DMS79 (cell line): ENCODE measurements at places on chromosomes 2 and 18.

DNA sequence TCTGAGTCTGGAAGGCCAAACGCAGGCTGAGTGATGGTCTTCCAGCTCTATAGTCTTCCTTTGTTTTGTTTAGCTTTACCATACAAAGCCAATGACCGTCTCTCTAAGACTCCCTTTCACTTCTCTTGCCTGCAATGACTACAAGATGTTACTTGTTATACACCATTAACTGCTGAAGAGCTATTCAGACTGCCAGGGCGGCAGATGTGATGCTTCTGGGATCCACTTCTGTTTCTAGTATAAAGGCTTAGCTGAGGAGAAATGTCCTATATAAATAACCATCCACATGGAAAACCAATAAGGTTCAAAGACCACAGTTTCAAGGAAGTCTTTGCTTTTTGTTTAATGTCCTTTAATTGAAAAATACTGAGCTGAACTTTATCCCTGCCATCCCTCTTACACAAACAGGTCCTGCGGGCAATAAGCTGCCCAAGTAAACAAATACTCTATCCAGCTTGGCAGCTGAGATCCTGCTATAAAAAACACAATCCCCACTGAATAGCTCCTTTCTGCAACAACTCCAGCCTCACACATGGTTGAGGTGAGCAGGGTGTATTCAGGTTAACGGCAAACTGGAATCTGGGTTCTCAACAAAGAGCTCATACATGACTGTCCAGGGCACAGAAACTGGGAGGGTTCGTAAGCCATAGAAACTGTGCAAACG, 124.6 kb downstream of the VIT start:
- peak; percentile 98 for DNase-seq

GRCh38 chr2:195382186-195382585, 274.8 kb upstream of the SLC39A10 start:
- DNase-seq: no peak

DNA sequence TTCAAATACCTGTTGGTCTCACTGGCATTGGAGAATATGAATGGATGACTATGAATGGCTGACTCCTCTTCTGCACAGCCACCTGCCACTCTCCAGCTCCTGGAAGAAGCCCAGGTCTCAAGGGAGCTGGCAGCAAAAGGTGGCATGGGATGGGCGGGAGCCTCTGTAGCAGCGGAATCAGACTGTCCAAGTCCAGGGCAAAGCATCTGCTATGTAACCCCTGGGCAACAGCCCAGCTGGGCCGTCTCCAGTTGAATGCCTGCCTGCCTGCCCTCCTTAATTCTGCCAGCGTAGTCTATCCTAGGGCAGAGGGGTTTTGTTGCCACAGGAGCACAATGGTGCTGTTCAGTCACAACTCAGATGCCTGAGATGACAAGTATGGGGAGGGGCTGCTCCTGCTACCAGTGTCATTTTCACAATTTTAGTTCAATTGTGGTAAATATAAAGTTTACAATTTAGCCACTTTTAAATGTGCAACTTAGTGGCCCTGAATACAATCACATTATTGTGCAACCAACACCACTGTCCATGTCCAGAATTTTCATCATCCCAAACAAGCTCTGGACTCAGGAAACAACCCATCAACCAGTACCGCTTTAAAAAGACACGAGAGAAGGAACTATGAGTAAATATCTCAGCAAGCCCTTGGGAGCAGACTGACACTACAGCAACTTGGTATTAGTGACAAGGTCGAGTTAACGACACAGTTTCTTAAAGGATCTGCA, 115.2 kb downstream of the MYO5B start:
- DNase-seq: peak; percentile 60

GRCh38 chr2:236241181-236242056, 22.8 kb downstream of the ASB18 start:
- DNase-seq: no peak

DNA sequence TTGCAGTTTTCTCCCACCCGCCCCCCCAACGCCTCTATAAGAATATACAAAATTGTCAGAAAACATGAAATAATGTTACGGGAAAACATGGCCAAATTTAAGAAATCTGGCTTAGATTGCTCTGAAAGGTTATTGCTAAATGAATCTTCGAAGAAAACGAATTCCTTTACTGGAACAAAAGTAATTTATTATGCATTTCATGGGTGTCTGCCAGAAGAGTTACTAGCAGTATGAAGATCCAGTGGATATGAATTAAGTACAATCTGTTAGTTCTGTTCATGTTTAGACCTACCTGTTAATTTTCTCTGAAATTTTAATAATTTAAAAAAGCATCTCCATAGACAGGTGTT, 21.9 kb downstream of the GATA6 start:
- no peak for DNase-seq

GRCh38 chr2:65055422-65056214, 598 bp upstream of the CEP68 start:
- DNase-seq: no peak

GRCh38 chr2:144082327-144082726, 437.6 kb downstream of the ZEB2 start:
- no peak for DNase-seq

DNA sequence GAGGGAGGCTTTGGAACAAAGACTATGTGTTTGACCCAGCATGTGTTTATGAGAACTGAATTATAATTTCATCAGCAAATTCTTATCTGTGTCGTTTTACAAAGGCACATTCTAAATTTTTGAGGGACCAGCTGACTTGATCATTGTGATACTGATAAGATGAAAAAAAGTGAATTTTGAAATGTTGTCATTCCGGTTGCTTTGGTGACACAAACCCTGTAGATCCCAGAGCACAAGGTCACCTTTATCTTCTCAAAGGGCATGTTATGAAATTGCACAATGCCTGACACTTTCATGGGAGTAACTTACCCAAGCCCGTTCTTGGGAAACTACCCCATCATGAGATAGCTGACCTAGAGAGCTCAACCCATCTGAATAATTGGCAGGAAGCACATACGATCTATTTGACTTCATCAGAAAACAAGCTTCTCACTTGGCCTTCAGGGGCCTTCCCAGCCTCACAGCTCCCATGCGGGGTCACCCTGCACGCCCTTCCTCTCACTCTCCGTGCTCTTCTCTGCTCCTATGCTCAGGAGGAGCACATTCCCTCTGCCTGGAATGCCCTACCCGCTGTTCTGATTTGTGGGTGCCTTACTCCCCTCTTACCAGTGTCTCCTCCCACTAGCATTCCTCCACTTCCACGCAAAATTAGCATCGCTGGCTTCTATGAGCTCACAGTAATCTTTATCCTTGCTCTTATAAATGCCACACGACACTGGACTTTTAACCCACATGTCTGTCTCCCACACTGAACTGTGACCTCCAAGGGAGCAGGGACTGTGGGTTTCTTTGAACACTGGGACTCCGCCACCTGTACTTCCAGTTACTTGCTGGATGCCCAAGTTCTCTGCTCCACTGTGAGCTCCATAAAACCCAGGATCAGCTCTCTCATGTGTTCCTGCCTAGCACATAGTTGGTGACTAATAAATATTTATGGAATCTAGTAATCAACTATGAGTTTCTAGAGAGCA, 555.8 kb upstream of the ID2 start:
- no peak for DNase-seq

GRCh38 chr2:144875290-144875969, 355.5 kb upstream of the ZEB2 start:
- no peak for DNase-seq

GRCh38 chr18:71028285-71028762, 739.5 kb downstream of the SOCS6 start:
- no peak for DNase-seq

DNA sequence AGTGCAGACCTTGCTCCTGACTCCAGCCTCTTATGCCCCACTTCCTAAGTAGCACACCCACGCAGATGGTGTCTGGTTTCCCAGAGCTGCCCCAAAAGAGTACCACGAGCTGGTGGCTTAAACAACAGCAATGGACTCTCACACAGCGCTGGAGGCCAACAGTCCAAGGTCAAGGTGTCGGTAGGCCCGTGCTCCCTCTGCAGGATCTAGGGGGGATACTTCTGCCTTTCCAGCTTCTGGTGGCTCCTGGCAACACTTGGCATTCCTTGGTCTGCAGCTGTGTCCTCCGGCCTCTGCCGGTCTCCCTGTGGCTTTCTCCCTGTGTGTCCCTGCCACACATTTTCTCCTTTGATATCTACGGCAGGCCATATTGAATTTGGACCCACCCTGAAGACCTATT, 99.0 kb downstream of the TSHZ1 start:
- DNase-seq: no peak

- no peak for DNase-seq
These were observed 35.2 kb upstream of the SCN9A start for GRCh38 chr2:166410828-166411472.

- no peak for DNase-seq
These were observed at the start of gene DQX1 for GRCh38 chr2:74525717-74526648. Gene DQX1, minus strand, starts transcription at chr2:74526231. Its CDS starts 502 bp downstream, at chr2:74525729.

- no peak for DNase-seq
These were observed 13.0 kb downstream of the HDAC4 start for GRCh38 chr2:239387811-239388210.

DNA sequence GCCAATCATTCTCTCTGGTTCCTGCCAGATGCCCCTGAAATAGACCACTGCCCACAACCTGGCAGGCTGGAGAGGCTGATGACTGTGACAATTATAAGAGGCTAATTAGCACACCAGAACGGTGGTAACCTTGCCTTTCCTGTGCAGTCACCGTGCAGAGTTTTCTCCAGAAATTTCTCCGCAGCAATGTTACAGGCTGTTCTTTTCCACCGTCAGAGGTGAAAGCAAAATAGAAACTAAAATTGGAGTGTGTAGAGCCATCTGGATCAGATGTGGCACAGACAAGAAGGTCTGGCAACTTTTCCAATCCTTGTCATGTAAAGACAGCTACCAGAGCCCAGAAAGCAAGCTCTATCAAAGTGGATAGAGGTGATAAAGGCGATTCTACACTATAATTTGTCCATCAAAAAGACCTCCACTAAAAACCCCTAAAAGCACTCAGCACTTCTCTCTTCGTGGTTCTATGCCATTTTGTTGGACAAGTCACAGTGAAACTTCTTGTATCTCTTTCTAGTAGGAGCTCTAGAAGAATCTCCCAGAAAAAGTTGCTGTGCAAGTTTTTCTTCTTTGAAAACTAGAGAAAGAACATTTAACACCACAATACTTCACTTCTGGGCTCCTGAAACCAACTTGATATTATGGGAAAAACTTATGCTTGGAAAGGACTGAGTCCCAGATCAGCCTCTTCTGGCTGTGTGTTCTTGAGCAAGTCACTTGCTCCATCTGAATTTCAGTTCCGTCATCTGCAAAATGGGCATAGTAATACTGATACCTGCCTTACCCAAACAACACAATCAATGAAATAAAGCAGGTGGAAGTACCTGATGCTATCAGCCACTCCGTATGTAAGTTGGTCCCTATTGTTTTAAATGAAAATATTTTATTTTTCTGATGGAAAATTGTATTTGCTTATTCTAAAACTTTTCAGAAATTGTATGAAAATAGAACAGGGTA, 295.6 kb upstream of the DLGAP1 start:
- no peak for DNase-seq

GRCh38 chr2:8214036-8214615, 467.7 kb upstream of the ID2 start:
- no peak for DNase-seq

- DNase-seq: peak; percentile 27
These were observed 26.5 kb downstream of the OSBPL6 start for GRCh38 chr2:178220814-178221213.

DNA sequence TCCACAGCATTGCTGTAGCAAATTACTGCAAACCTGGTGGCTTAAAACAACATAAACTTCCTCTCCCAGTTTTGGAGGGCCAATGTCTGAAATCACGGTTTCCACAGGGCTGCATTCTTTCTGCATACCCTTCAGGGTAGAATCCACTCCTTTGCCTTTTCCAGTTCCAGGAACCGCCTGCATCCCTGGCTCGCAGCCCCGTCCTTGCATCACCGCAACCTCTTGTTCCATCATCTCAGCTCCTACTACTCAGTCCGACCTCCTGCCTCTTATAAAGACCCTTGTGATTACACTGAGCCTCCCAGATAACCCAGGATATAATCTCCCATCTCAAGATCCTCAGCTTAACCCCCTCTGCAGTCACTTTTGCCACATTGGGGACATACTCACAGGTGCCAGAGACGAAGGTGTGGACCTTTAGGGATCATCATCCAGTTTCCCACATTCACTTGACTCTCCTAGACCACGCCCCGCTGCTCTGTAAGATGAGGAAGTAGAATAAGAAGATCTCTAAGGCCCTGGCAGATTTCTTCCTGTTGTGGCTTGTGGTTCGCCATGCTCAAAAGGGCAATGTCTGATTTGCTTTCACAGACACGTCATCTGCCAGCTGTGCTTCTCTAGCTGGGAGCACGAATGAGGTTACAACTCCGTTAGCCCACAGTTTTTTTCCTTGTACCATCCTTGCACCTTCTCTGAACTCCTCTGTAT, 103.6 kb upstream of the AGAP1 start:
- peak; percentile 94 for DNase-seq

DNA sequence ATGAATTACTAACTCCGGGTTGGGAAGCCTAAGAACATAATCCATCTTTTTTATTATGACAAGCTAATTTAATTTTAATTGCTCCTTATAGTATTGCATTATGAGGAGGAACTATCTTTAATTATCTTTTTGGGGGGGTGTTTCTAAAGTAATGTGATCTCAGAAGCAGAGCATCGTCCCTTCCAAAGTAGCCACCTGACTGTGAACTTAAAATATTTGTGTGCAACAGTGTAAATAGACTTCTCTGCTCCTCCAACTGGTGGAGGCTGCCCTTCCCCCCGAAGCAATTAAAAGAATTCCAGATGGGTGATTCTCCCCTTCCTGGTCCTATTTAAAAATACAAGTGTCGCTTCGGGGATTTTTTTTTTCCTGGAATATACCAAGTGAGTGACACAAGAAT, 55.7 kb downstream of the TCF7L1 start:
- no peak for DNase-seq

GRCh38 chr2:7725171-7725849, 808.1 kb downstream of the RNF144A start:
- DNase-seq: no peak

GRCh38 chr18:74213429-74213828, 65.1 kb downstream of the TIMM21 start:
- DNase-seq: no peak

DNA sequence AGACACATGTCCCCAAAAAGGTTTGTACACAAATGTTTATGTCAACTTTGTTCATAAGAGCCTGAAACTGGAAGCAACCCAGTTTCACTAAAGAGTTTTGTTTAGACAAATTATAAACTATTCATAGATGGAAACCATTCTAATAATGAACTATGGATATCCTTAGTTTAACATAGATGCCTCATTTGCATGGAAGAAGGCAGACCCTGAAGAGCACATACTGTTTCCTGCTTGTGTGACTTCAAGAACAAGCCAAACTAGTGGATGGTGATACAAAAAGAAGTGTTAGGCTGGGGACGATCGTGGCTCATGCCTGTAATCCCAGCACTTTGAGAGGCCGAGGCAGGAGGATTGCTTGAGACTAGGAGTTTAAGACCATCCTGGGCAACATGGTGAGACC, 48.1 kb downstream of the ACOXL start:
- no peak for DNase-seq

- no peak for DNase-seq
These were observed 174.8 kb downstream of the EN1 start for GRCh38 chr2:118672571-118673158.

DNA sequence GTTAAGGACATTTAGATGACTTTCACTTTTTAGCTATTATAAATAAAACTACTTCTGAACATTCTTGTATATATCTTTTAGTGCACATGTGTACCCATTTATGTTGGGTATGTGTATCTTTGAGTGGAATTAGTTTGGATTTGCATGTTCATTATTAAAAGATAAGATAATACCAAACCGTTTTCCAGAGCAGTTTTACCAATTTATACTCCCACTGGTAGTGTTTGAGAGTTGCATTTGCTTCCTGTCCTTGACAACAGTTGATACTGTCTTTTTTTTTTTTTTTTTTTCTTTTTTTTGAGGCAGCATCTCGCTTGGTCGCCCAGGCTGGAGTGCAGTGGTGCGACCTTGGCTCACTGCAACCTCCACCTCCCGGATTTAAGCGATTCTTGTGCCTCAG, 23.3 kb downstream of the SLC30A6 start:
- no peak for DNase-seq
